Stimulated activated CD4-positive, alpha-beta T cell treated with anti-CD3 and anti-CD28 coated beads, Interleukin-15, amount 100 ng/mL, for 48 hours (primary cell): ENCODE measurements at places on chromosomes 2 and 18.

DNA sequence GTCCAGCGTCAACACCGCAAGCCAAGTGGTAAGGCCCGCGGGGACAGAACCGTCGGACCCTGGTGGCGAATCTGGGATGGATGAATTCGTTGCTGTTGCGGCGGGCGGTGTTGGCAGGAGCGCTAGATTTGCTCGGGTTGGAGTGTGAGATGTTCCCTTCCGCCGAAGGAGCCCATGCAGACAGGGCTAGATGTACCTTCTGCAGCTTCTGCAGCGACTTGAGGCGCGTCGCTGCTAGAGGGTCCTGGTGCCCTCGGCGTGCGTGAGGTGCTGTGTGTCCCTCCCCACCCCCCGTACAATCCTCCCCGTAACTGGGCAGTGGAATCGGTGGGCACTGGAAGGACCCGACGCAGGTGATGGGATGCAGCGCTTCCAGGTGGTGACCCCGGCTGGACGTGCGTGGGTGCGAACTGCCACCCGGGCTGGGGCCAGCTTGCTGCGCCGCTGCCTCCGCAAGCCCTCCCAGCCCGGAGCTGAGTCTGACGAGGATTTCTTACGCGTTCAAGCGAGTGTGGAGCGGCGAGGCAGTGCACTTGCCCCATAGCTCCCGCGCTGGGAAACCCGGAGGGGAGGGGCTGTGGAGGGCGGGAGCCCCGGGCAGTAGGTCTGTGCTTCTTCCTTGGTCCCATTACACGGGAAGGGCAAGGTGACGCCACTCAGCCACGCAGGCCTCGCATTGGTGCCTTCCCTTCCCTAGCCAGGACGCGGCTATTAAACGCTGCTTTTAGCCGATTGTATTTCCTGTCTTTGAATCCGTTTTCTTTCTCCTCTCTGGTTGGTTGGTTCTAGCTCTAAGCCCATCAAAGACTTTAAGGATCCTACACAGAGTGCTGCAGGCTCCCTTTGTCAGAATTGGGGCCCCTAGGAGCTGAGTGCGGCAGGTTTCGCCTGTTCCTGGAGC lies 34.2 kb downstream of the CHRNA1 start:
- peak; percentile 40 for DNase-seq

GRCh38 chr2:91442246-91442905 lies 2750.9 kb downstream of the RPIA start:
- DNase-seq = no peak

DNA sequence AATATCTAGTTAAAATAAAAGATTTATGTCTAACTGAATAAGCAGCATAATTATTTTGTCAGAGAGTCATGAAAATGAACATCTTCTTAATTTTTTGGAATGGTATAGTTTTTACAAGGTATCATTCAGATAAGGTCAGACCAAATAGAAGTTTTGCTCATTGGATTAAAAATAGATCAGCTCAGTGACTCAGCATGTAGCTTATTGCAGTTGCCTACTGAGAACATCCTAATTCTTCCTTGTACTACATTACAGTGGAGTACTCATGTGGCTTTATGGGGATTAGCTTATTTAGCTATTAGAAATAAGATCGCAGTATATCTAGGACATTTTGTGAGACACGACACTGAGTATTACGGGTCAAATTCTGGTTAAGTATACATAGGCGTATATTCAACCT lies 38.2 kb upstream of the PPM1B start:
- no peak for DNase-seq

DNA sequence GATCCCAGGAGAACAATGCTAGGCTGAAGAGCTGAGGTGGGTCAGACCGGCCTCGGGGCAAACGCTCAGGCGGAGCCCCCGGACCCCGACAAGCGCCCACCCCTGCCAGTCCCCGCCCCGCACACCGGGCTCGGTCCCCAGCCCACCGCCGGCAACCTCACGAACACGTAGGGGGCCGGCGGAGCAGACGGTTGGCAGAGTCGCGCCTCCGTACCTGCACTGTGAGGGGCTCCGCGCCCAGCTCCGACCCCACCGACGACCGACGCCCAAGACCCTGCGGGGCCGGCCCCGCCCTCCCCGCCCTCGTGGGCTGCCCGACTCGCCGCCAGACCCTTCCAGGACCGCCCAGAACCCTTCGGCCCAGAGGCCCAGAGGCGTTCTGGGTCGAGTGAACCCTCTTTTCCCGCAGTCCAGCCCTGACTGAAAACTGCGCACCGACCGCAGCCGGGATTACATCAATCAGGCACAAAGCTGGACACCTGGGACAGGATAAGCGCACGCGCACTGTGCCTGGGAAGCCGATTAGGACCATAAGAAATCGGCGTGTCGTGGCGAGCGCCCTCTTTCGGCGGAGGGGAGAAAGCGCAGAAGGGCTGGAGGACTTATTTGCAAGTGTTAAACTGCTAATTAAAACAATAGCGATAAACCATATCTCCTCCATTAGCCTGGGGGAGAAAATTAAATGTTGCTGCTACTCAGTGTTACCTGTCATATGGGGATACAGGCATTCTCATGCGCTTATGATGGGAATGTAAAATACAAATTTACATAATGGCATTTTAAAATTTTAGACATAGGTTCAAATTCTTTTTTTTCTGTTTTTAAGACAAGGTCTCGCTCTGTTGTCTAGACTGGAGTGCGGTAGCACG lies 11.7 kb upstream of the DCTN1 start:
- DNase-seq = peak; percentile 89

DNA sequence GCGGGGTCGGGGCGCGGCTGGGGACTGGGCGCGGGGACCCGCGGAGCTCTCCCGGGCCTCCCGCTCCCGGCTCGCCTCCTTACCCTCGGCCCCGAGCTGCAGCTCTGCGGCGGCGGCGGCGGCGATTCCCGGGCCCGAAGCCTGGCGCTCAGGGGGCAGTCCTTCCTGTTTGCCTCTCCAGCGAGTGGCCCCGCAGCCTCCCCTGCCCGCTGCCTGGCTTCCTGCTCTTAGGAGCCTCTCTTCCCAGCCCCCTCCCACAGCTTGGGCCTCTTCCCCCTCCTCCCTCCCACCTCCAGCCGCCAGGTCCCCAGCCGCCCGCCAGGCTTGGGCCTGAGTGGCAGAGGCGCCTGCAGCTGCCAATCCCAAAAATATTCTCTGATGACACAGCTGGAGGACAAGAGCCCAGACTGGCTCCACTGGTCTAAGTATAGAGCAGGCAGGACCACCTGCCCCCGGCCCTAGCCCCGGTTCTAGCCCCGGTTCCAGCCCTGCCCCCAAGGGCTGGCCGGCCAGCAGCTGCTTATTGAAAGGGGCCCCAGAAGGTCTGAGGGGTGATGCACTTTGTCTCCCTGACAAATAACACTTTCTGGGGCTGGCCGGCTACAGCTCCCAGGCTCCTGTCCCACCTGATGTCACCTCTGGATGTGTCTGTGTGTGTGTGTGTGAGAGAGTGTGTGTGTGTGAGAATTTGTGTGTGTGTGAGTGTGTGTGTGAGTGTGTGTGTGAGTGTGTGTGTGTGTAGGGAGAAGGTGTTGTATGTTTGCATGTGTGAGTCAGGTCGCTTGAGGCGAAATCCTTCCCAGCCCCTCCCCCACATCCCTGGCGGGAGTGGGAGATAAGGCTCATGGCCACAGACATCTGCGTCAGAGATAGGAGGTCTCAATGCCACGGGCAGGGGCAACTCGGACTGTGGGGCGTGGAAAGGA lies at the start of gene OBSL1:
Gene OBSL1 (minus strand): TSS at position 229 of the 926 bp plus-strand sequence. CDS start 307 bp downstream, outside the sequence.
- no peak for DNase-seq

- no peak for DNase-seq
Observed at GRCh38 chr2:109318949-109319342, 189.9 kb downstream of the SH3RF3 start.

- DNase-seq = no peak
Observed at GRCh38 chr2:64052463-64053241, 33.4 kb upstream of the VPS54 start.

- DNase-seq = no peak
Observed at GRCh38 chr2:26471289-26471688, 6.6 kb downstream of the OTOF start.
